ENCODE measurements at places on chromosomes 5 and 9. TPM values are rescaled to one million over a fixed set of nuclear protein-coding genes. Genes with fewer than 3 reads are reported as not detected.

DNA sequence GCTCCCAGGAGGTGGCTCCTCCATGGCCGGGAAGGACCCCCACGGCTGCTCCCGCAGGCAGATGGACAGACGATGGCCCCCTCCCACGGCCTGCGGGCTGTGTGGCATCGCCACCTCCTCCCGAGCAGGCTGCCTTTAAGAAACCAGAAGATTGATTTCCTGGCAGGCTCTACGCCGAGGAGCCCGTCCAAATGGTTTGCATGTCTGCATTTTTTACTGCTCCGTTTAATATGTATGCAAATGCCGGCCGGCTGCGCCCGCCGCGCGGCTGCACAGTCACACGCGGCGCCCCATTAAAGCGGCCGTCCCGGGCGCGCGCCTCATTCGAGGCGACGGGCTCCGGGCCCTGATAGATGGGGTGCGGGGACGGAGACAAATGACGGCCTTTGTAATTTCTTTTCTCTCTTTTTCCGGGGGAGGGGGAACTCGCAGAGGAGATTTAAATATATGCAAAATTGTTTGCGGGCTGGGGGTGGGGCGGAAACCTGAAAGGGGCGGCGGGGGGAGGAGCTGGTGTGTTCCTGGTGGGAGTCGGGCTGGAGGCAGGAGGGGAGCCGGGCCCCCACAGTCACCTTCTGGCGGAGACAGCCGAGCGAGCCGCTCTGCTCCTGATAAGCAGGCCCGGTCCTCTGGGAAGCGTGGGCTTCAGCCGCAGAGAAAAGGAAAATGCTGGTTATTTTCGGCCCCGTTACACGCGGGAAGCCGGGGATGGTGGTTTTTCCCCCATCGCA, 158.7 kb upstream of the IER5L start:
- H3K4me1 ChIP-seq = peaks cover 30% of the 10 kb centered on the region
- no peaks in the 10 kb centered on the region for H3K27me3 ChIP-seq
- no peaks in the 10 kb centered on the region for H3K36me3 ChIP-seq
- H3K27ac ChIP-seq = peak overlapping the region; percentile 90
- peak overlapping the region; percentile 85 for H3K4me3 ChIP-seq

- no peak overlapping the region for H3K4me3 ChIP-seq
- H3K27ac ChIP-seq = no peak overlapping the region
- peaks cover 44% of the 10 kb centered on the region for H3K36me3 ChIP-seq
- H3K27me3 ChIP-seq = no peaks in the 10 kb centered on the region
Measured at GRCh38 chr9:130018265-130018664, 24.7 kb downstream of the FNBP1 start.

GRCh38 chr5:130171699-130172098, 267.4 kb downstream of the CHSY3 start:
- no peaks in the 10 kb centered on the region for H3K27me3 ChIP-seq
- no peak overlapping the region for H3K4me3 ChIP-seq
- H3K4me1 ChIP-seq = no peaks in the 10 kb centered on the region
- no peak for DNase-seq
- no peaks in the 10 kb centered on the region for H3K36me3 ChIP-seq

- peak; percentile 95 for DNase-seq
- H3K4me1 ChIP-seq = peaks cover 25% of the 10 kb centered on the region
- H3K4me3 ChIP-seq = peak overlapping the region; percentile 70
Measured at GRCh38 chr9:127388037-127388855, 8.7 kb upstream of the SLC2A8 start.

- H3K27me3 ChIP-seq = no peaks in the 10 kb centered on the region
- no peak overlapping the region for H3K27ac ChIP-seq
- DNase-seq = no peak
- H3K4me3 ChIP-seq = no peak overlapping the region
Measured at GRCh38 chr5:120640778-120641177, 176.7 kb downstream of the PRR16 start.

DNA sequence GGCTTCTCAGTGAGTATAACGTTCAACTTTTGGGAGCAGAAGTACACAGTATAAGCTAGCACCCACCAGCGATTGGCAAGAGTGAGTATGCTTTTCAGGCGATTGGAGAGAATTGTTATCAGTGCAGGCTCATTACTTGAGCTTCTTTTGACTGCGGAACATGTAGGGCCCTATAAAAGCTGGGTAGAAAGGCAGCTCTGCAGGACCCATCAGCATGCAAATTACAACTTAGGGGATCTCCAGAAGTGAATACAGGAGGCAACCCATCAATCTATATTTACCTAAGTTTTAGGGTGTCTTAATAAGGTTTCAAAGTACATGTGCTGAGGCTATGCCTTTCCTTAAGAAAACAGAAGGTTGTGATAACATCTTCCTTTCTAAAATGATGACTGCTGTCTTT, 225.0 kb downstream of the MLLT3 start:
- H3K27ac ChIP-seq = no peak overlapping the region
- H3K4me3 ChIP-seq = no peak overlapping the region
- DNase-seq = no peak
- peaks cover 28% of the 10 kb centered on the region for H3K4me1 ChIP-seq
- no peaks in the 10 kb centered on the region for H3K27me3 ChIP-seq

- peaks cover 15% of the 10 kb centered on the region for H3K4me1 ChIP-seq
- no peaks in the 10 kb centered on the region for H3K36me3 ChIP-seq
- H3K27ac ChIP-seq = no peak overlapping the region
Measured at GRCh38 chr5:177124486-177124991, 9.0 kb upstream of the NSD1 start.

PLEKHG4B gene
- not detected for polyA plus RNA-seq

AIF1L gene
- polyA plus RNA-seq = not detected

SMIM3 gene
- polyA plus RNA-seq = 8.5 TPM

FAM174A gene
- 5.7 TPM for polyA plus RNA-seq

CARD9 gene
- 0.12 TPM for polyA plus RNA-seq
